ENCODE measurements at places on chromosomes 12 and 14.

DNA sequence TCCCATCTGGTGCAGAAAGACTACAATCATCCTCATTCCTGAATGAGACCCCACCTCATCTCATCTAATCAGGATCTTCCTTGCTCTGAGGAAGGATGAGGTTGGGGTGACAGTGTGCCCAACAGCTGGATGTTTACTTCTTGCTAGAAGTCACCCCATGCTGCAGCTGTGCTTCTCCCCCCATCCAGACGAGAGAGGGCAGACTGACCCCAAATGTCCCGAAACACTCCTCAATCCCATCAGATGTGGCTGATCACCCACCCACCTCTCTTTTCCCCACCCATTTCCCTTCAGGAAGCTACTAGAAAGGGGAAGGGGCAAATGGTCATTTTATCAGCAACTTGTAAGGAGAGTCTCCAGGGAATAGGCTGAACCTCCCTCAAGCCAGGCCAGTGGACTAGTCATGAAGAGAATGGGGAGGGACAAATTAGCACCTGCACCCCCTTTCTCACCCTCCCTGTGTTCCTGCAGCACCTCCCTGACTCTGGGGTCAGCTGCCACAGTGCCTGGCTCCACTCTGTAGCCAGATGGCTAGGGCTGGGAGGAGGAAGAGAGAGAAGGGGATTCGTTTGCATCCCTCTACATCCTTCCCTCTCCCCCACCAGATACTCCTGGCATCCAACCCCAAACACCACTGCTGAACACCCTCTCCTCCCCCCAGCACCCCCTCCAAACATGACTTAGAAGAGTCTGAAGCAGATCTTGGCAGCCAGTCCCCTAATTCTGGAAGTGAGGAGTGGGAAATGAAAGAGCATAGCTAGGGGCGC lies 2.8 kb upstream of the BAZ2A start:
- no peak for DNase-seq

- DNase-seq: no peak
These were observed 909.1 kb downstream of the TRHDE start for GRCh38 chr12:73181244-73181643.

DNA sequence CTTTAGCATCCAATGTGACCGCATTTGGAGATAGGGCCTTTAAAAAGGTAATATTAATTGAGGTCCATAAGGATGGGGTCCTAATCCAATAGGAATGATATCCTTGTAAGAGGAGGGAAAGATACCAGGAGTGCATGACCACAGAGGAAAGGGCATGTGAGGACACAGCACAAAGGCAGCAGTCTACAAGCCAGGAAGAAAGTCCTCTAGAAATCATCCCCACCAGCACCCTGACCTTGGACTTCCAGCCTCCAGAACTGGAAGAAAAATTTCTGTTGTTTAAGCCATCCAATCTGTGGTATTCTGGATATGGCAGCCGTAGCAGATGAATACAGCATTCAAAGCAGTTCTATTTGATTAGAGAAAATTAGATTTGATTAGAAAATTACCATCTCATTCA lies 145.4 kb downstream of the STXBP6 start:
- DNase-seq: no peak

DNA sequence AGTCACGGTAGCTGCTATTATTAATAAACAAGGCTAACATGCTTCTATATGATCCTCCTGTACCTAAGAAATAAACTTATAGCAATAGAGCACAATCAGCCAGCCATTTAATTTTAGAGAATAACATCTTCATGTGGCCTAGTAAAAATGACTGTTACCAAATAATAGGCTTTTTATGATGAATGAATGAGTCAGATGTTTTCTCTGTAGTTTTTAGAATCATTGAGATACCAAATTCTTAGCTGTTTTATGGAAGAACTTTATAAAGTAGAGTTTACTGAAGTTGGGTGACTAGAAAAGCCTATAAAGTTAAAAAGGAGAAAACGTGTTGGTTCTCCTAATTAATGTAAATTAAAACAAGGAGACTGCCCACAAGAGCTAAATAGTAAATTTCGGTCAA lies 40.7 kb downstream of the WNK1 start:
- no peak for DNase-seq

DNA sequence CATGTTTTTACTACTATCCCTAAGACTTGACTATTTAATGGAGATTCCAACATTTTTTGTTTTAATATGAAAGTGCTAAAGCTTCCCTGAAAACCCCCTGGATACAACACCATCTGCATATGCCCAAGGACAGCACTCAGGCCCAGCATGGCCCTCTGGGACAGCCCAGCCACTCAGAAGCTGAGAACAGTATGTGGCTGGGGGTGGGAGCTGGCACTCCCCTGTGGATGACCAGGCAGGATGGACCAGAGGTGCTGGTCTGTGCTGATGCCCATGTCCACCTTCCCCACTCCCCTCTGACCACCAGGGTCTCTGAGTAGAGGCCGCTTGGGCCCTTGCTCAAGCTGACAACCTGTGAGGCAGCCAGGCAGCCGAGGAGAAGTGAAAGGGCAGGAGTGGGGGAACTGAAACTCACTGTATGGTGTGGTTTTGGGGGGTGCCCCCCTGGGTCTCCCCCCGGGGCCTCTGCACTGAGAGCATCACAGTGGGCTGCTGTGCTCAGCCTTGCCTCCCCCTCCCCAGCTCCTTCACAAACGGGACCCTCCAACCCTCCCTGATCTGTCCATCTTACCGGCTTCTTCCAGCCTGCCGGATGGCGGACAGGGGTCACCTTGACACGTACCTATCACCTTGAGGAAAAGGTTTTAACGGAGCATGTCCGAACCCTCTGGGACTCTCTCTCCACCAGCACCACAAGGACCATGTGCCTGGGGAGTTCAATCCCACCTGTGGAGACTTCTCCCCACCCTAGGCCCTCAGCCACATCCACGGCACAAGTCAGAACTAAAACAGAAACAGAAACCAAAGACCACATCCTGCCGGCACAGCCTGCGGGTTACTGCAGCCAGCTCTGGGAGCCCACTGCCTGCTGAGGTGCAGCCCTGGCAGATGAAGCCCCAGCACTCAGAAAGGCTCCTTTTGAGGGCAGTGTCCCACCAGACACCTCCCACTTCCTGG lies at the start of gene TMEM229B:
TSS of gene TMEM229B (minus strand) at position 785 of the 957 bp plus-strand sequence. CDS start 14,798 bp downstream, outside the sequence.
- no peak for DNase-seq

- DNase-seq: no peak
These were observed 1114.4 kb downstream of the SLC16A7 start for GRCh38 chr12:60710246-60710645.

DNA sequence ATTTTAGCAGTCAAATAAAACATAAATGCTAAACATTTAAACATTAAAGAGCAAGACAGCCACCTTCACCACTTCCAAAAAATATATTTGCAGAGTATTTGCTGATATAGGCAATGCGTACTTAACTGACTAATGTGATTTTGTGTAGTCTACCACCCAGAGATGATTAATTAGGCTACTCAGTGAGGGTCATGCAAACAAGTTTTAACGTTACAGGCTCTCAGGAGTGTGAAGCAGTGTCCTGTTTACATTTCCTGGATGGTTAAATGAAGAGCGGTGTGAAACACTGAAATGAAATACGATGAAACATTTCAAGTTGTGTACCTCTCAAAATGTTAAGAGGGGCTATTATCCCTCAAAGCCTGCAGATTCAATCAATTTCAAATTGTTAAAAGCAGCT lies 165.8 kb upstream of the LRIG3 start:
- DNase-seq: no peak

DNA sequence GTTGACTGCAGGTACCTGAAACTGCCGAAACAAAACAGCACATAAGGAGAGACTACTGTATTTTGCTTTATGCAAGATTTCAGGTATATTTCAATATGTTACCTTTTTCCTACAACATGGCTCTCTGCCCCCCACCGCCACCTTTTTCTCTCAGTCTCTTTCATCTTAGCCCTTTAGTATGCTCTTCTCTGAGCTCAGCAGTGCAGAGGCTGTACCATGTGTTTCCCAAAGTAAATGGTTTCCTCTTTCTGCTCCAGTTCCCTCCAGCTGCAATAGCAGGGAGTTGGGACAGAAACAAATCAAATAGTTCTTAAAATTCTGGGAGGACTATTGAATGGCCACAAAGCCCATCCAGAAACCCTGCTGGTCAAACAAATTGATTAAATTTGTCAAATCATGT lies 4.3 kb downstream of the AMN1 start:
- no peak for DNase-seq

DNA sequence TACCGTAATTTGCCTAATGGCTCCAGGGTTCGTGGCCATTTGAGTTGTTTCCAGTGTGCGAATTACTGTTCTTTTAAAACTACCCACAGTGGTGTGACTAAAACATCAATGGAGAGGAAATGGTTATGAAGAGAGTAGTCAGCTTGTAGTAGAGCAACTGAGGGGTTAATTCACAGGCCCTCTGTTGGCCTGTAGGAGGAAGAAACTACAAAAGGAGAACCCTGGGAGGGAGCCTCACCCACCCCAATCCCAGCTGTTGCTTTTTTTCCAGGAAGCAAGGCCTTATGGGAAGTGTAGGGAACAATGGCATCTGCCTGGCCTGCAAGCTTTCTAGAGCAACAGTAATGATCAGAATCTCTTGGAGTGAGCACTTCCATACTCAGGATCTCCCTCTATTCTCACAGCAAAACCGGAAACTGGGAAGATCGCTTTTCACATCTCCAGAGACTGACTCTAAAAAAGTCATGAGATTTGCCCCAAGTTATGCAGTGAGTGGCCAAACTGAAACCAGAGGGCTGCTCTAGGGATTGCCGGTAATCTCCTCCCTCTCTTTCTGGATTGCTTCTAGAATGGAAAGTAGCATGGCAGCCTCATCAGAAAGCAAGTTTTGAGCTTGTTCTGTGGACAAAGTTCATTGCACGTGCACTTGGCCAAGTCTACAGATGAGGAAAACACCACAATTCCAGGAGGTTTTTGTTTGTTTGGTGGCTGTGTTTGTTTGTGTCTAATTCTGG lies 125.3 kb upstream of the PWP1 start:
- DNase-seq: no peak

- DNase-seq: no peak
These were observed 714 bp upstream of the PSMC6 start for GRCh38 chr14:52706286-52706685.

DNA sequence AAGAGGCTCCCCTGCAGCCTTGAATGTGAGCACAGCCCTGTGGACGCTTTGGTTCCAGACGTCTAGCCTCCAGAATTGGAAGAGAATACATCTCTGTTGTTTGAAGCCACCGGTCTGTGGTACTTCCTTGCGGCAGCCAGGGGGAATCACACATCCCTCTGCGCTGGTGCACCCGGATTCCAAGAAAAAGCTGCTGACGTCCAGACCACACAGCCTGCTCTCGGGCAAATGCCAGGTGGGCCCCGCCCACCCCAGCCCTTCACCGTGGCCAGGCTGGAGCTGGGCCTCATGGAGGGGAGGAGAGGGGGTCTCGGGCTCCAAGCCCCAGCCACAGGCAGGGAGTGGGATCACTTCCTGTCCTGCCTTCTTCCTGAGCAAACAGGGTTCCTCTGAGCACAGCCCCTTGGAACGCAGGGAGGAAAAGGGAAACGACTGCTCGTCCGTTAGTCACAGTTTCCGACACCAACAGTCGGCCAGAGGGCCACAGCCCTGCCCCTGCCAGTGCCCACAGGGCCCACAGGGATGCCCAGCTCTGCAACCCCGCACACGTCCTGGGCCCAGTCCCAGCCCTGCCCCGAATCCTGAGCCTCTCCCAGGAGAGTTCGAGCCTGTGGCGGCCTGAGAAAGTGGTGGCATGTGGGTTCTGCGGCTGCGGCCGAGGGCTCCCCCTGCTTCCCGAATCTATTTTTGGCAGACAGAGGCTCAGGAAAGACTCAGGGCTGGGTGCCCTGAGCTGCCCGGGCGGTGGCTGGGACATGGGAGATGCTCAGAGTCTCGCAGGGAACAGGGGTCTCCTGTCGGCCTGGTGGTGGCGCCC lies 85.3 kb downstream of the RFLNA start:
- no peak for DNase-seq

GRCh38 chr14:96888158-96888557 lies 91.0 kb downstream of the VRK1 start:
- DNase-seq: no peak

- DNase-seq: no peak
These were observed 34.2 kb downstream of the RTRAF start for GRCh38 chr14:52023518-52023917.
